ENCODE measurements at places on chromosomes 3 and 15.

DNA sequence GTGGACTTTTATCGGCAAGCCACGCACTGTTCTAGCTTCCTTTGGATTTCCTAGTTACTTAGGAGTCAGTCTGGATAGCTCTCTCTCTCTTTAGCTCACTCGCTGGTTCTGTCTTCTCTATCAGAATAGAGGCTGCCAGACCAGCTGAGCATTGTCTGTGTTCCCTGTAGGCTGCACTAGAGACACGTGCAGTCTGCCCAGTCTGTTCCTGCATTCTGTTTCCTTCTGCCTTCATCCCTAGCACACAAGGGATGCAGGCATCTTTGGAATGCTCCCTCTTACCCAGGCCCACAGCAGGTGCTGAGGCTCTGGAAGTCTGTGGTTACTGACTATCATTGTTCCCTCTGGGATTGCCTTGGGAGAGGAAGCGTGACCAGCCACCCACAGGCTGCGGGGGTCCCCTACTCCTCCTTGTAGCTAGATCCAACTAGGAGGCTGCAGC, 322.8 kb downstream of the ZNF621 start:
- DNase-seq, result no peak

- no peak for DNase-seq
Measured at GRCh38 chr3:12830785-12831156, 10.6 kb downstream of the RPL32 start.

DNA sequence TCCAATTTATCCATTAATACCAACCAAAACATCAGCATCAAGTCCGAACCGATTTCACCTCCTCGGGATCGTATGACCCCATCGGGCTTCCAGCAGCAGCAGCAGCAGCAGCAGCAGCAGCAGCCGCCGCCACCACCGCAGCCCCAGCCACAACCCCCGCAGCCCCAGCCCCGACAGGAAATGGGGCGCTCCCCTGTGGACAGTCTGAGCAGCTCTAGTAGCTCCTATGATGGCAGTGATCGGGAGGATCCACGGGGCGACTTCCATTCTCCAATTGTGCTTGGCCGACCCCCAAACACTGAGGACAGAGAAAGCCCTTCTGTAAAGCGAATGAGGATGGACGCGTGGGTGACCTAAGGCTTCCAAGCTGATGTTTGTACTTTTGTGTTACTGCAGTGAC, 20.8 kb downstream of the LYSMD4 start:
- DNase-seq, result no peak

DNA sequence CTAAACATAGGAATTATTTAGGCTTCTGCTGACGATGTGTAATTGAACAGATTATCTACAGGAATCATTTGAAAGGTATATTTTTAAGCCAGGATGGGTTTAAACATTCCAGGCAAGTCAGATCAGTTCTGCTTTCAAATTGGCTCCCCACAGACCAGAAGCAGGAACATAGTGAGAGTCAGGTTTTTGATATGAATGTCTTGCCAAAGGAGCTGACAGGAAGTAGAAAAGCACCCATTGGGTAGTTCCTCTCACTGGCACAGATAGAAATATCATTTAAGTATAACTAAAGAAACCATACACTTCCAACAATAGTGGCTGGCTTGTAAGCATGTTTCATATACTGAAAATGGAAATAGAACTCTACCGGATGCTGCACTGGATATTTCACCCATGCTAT, 95.2 kb downstream of the CLDN1 start:
- no peak for DNase-seq

DNA sequence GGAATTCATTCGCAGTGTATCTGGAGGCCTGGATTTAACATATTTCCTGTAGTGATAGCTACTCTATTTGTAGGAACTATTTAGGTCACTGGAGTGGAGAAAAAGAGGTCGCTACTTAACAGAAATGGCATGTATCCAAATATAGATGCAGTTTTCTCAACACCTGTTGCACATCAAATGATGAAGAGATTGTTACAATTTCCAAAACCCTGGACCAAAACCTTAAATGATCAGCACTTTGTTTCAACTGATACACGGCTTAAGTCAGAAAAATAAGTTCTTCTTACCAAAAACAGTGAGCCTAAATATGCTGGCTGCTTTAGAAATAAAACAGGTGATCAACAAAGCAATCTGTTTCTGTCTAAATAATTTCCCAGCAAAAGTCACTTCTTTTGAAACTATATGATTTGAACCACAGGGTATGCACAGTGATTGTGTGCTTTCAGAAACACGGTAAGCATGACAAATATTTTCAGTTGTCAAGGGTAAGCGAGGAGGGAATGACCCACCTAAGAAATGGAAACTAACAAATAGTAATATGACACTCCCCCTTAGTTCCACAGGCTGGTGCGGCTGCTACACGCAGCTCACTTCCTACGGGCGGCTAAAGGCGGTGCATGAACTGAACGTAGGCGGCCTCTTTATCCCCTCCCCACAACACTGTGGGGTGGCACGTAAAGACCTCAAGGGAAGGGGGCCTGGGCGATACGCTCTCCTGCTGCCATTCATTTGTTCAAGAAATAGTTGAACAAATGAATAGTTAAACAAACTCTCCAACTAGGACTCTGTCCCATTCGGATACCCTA, 1.1 kb downstream of the EHD4 start:
- peak; percentile 65 for DNase-seq
